ENCODE measurements at places on chromosomes 7 and 10.

- no peak for DNase-seq
Measured at GRCh38 chr7:106501605-106502580, 159.1 kb downstream of the CCDC71L start.

GRCh38 chr7:79692015-79692414, 238.5 kb upstream of the MAGI2 start:
- no peak for DNase-seq

DNA sequence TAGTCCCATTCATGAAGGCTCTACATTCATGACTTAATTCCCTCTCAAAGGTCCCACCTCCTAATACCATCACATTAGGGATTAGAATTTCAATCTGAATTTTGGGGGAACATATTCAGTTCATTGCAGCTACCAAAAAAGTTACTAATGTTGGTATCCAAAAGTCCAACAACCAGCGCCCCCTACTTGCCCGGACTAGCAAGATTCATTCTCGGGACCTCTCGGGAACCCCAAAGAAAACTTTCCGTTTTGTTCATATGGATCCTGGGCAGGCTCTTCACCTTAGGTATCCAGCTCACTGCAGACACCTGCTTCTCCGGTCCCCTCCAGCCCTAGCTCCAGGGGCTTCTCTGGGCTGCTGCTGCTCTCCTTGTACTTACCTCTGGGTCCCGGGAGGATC, 8.9 kb upstream of the GRK5 start:
- DNase-seq = no peak

DNA sequence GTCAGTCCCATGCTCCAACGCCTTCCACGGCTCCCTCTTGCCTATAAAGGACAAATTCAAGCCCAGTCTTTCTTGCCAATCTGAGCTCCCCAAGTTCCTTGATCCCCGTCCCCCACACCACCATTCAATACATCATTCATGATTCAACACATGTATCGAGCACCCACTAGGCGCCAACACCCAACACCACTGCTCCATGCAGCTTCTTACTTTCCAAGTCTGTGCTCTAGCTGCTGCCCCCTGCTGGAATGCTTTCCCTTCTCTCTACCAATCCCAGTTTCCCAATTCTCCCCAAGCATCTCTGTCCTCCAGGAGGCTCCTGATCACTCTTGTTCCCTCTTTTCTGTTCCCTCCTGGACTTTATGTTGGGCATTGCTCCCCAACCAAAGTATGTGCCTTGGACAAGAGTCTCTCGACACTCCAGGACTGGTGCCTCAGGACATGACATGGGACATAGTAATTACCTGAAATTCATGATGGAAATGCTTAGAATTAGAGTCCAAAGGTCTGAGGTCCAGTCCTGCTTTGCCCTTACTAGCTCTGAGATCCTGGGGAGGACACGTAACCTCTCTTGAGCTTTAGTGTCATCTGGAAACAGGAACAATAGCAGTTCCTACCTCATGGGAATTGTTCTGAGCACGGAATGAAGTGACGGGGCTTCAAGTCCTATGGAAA, 172.7 kb downstream of the NEURL1 start:
- DNase-seq = no peak

GRCh38 chr7:55092186-55092974, 73.6 kb downstream of the EGFR start:
- DNase-seq = no peak

- no peak for DNase-seq
Measured at GRCh38 chr10:130928306-130928705, 383.2 kb downstream of the TCERG1L start.

- no peak for DNase-seq
Measured at GRCh38 chr10:77602913-77603533, 34.6 kb downstream of the KCNMA1 start.

DNA sequence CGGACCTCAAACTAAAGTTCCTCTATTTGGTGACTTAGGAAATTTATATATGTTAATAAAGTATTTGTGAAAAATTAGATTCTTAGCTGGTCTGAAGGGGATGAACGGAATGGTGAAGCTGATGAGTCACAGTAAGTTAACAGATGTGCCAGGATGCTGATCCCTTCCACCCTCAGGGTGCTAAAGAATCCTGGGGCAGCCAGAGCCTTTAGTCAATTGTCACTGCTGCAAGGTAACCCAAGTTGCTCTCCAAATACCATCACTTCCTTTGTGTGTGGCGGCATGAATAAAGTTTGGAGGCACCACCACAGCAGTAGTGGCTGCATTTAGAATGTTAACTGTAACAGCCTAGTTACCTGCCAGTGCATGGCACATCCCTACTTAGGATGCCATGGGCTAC, 222.6 kb upstream of the PPP1R3A start:
- no peak for DNase-seq

DNA sequence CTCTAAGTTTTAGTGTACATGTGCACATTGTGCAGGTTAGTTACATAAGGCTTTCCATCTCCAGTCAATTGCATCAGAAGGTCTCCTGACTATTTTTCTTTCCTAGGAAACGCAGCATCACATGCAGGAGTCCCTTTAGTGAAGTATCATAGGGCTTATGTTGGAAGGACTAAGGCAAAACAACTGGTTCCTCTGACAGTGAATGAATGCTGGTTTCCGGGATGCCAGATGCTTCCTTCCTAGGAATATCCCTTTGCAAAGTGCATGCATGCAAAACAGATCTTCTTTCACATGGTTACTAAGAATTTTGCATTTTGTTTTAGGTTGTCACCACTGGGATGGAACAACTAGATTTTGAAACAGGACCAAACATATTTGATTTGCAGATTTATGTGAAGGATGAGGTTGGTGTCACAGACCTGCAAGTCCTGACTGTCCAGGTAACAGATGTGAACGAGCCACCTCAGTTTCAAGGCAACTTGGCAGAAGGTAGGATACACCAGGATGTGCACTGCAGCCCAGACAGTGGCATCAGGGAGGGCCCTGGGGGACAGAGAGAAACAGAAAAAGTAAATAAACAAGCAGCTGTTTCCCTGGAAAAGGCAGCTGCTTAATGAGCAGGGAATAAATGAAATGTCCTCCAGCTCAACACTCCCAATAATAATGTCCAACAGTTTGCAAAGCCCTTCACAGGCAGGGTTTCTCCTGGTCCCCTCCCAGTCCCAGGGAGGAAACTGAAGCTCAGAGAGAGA, 17.8 kb downstream of the CDHR3 start:
- no peak for DNase-seq

GRCh38 chr7:151756866-151757265, 120.0 kb downstream of the PRKAG2 start:
- DNase-seq = no peak

GRCh38 chr10:3186368-3186767, 13.8 kb upstream of the PITRM1 start:
- no peak for DNase-seq

DNA sequence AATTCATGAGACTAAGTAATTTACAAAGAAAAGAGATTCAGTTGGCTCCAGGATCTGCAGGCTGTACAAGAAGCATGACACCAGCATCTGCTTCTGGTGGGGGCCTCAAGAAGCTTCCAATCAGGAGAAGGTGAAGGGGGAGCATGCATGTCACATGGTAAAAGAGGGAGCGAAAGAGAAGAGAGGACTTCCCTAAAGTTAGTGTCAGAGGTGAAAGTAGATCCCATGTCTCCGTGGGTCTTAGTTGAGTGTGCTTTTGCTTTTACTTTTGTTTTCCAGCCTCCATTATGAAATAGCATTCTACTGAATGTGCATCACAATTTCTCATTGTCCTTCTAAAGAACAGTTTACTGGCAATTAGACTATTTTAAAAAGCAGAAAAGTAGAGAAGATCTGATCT, 213.6 kb upstream of the FZD1 start:
- no peak for DNase-seq

- peak; percentile 14 for DNase-seq
Measured at GRCh38 chr7:106659166-106659962, 1.6 kb downstream of the CCDC71L start.

GRCh38 chr10:5023177-5023805, 19.6 kb upstream of the AKR1C2 start:
- no peak for DNase-seq

DNA sequence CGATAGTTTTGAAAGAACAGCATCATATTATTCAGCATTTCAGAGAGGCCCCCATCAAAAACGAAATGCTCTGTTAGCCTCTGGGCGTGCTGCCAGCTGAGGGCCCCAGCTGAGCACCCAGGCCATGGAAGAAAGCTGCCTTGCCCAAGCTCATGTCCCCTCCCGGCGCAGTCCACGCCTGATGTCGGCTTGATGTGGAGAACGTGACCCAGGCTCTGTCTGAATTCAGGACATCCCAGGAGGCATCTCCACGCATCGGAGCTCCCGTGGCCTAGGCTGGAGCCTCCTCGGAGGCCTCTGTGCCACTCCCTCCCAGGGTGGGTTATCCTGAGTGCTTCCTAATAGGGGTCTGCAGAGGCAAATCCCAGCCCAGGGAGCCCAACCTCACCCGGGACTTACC, 218.3 kb upstream of the AKR1E2 start:
- DNase-seq = no peak

Data from SHP77 (cell line).